HFFc6 (cell line): ENCODE measurements at places on chromosomes 4 and X. TPM values are rescaled to one million over a fixed set of nuclear protein-coding genes. Genes with fewer than 3 reads are reported as not detected.
A peak's percentile ranks its signal among the peaks of the same experiment; 100 is the strongest.

Gene NSDHL
- 18.6 to 21.8 TPM (median 19.7 TPM) in 3 replicates for total RNA-seq

Gene CENPE
- 10.8 to 28.8 TPM (median 24.8 TPM) in 3 replicates for total RNA-seq

Gene TBC1D25
- total RNA-seq, result 13.8 to 15.8 TPM (median 15.5 TPM) in 3 replicates

Gene FGFR3
- 0.61 to 1.6 TPM (median 0.64 TPM) in 3 replicates for total RNA-seq

Gene NKX6-1
- not detected in 3 replicates for total RNA-seq

Gene CTSO
- 2.5 to 4.2 TPM (median 2.8 TPM) in 3 replicates for total RNA-seq

Gene MAGED4
- 29.5 to 40.1 TPM (median 39.8 TPM) in 3 replicates for total RNA-seq

DNA sequence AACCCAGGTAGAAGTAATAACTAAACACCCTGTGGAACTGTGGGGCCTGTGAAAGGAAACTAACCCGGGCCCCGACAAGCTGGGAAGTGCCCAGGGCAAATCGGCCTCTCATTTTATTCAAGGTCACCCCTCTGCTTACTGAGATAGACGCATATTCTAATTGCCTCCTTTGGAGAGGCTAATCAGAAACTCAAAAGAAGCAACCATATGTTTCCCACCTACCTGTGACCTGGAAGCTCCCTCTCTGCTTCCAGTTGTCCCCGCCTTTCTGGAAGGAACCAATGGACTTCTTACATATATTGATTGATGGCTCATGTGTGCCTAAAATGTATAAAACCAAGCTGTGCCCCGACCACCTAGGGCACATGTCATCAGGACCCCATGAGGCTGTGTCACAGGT, 23.1 kb upstream of the DHRSX start:
- DNase-seq, result no peak

- no peak for DNase-seq
Measured at GRCh38 chr4:38055566-38055965, 95.4 kb downstream of the PTTG2 start.

DNA sequence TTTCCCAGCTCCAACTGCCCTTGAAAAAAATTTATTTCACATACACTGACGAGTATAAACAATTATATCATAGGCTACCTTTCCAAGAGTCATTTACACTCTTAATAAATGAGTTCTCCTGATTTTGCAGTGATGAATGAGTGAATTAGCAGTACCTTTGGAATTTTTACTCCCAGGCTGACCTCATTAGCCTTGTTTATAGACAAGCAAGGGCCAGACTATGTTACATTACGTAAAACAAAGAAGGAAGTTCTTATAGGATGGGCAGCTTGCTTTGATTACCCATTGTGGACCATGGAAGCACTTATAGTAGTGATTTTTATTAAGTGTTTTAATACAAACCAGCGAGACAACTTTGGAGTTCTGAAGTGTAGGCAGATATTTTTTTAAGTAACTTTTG, 112.9 kb upstream of the C1QTNF7 start:
- no peak for DNase-seq

GRCh38 chr4:30258949-30259348, 461.2 kb upstream of the PCDH7 start:
- no peak for DNase-seq

GRCh38 chr4:147823130-147823529, 91.2 kb downstream of the ARHGAP10 start:
- DNase-seq, result no peak

DNA sequence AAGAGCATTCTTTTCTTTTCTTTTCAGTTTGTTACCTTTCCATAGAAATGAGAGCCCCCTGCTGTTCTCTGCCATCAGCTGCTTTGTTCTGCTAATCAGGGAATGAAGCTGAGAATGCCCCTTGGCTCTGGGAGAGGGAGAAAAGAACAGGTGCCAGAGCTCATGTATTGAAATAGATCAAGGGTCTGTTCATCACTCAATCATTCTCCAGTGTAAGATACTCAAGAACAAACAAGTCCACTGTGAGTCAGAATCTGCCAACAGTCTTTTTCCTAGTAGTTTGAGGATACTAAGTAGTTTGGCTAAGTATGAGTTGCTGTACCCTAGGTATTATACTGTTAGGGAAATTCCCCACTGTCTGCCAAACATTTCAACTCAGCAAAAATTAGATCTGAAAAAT, 144.3 kb downstream of the RTL3 start:
- no peak for DNase-seq

DNA sequence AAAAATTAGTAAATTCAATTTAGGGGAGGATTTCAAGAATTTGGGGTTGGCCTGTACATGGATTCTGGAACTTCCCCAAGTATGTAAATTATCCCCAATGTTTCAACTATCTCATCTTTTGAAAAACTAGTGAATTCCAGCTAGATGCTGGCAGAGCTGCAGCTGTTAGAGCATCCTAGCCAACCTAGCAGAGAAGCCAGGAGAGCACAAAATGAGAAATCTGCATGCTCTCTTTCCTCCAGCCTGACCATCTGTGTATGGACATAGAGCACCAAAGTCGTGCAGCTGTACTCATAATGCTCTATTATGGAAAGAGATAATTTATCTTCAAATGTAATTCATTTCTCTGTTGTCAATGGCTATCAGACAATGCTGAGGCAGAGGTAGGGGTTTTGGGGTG, 1217.7 kb downstream of the PCDH19 start:
- DNase-seq, result no peak

DNA sequence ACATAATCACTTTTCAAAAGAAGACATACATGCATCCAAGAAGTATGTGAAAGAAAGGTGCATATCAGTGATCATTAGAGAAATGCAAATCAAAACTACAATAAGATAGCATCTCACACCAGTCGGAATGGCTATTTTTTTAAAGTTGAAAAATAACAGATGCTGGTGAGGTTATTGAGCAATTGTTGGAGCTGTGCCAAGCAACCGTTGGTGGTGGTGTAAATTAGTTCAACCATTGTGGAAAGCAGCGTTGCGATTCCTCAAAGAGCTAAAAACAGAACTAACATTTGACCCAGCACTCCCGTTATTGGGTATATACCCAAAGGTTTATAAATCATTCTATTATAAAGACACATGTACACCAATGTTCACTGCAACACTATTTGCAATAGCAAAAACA, 14.2 kb downstream of the COX7B2 start:
- no peak for DNase-seq

DNA sequence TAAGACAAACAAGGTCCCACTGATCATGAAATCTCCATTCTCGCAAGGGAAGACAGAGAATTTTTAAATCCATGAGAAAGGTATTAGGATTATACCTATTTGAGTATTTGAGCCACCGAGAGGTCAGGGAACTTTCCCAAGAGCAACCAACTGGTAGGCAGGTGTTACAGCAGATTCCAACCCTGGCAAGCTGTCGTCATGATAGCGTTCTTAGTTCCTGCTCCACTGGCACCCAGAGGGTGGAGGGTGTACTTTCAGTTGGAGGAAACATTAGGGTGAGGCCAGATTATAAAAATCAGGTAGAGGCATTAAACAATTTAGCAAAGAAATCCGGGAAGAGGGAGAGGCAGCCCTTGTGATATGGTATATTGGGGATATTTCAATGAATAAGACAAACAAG, 23.3 kb downstream of the COQ2 start:
- DNase-seq, result no peak

GRCh38 chr4:76764251-76764650, 133.7 kb downstream of the SOWAHB start:
- peak; percentile 73 for DNase-seq

GRCh38 chr4:128565565-128566186, 243.8 kb upstream of the JADE1 start:
- no peak for DNase-seq

- no peak for DNase-seq
Measured at GRCh38 chr4:16909281-16909680, 10.8 kb upstream of the LDB2 start.

GRCh38 chrX:147679356-147680005, 232.2 kb upstream of the FMR1 start:
- no peak for DNase-seq

GRCh38 chr4:132502096-132502552, 647.0 kb upstream of the PCDH10 start:
- DNase-seq, result no peak

DNA sequence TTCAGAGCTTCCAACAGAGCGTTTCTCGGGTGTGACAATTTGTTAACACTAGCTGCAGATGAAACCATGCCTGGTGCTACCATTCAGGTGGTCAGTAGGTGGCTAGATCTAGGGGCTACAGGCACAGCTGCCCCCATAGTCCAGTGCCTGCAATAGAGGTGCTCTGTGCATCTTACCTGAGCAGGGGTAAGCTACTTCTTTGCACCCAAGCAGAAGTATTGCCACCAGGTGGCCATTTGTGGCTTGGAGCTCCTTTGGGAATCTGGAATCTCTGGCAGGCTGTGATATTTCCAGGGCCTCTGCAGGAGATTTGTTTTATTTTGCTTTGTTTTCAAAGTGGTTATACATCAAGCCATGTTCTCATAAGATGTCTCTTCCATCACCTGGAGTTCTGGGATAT, 170.7 kb upstream of the PUDP start:
- no peak for DNase-seq

DNA sequence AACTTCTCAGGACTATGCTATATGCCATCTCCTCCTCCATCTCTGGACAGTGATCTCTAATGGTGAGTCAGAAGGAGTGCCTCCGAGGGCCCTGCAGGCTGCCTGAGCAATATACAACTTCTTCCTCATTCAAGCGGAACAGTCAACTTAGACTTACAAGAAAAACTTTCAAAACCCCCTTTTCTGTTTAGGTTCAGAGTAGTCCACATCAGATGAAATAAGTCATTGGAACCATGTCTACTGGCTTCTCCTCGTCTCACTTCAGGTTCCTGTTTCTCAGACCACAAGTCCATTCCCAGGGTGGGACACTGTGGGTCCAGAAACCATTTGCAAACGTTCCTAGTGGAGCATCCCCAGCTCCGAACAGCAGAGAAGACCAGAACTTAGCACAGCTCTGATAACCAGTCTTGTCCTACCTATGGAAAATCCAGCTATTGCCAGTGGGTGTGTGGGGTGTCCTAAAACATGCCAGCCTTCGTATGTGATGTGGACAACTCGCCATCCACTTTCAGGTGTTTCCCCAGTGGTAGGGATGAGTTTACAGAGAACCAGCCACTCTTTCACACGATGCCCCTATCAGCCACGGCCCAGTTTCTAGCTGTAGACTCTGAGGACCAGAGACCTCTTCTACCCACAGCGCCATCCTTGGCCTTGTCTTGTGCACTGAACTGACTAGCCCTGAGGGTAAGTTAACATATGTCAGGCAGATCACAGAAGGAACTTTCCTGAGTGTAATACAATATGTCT, 32.7 kb upstream of the NKRF start:
- DNase-seq, result no peak

DNA sequence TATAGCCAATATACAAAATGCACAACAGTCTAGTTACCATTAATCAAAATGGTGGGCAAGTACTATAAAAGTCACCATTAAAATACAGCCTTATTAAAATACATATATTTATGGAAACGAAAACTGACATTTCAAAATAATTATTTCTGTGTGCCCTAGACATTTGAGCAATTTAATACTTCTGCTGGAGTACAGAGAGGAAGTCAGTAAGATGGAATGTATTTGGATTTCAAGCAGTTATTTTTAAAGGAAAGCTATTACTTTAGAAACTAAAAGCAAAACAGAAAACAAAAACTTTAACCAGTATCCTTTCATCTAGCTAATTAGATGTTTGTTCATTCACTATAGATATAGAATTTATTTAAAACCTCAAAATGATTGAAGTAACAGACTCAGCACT, 37.8 kb upstream of the TLR2 start:
- DNase-seq, result no peak
